ENCODE measurements at places on chromosomes 6 and 20.

DNA sequence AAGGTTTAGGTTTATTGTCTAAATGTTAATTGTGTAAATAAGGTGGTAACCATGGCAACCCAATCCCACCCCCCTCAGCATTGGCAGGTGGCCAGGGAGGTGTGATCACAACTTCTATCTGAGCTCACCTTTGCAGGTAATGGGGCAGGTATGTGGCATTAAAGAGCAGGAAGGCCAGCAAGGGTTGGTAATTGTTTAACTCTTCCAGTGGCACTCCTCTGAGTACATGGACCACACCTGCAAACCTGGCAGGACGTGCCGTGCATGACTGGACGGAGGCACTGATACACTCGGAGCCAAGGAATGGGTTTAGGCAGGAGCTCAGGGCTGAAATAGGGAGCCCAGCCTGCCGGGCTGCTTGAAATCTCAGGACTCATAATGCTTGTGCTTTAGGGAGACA is 107.0 kb upstream of the BMP2 start:
- DNase-seq = no peak

DNA sequence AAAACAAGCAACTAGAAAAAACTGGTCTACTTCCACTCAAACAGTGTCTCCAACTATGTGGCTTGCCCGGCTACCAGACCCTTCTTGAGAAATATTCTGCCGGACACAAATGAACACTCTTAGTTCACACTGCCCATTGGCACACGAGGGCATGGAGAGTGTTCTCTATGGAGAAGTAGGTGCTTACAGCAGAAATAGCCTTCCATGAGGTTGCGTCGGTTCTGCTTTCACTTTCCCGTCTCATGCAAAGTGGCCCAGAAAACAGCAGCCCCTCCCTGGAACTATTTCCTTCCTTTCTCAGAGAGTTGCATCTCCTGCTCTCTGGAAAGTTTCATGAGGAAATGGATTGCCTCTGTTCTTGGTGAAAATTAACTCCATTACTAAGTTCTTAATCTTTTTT is 9.5 kb upstream of the HLA-DOA start:
- no peak for DNase-seq

GRCh38 chr6:159727717-159728445 is 575 bp downstream of the WTAP start:
- DNase-seq = no peak

DNA sequence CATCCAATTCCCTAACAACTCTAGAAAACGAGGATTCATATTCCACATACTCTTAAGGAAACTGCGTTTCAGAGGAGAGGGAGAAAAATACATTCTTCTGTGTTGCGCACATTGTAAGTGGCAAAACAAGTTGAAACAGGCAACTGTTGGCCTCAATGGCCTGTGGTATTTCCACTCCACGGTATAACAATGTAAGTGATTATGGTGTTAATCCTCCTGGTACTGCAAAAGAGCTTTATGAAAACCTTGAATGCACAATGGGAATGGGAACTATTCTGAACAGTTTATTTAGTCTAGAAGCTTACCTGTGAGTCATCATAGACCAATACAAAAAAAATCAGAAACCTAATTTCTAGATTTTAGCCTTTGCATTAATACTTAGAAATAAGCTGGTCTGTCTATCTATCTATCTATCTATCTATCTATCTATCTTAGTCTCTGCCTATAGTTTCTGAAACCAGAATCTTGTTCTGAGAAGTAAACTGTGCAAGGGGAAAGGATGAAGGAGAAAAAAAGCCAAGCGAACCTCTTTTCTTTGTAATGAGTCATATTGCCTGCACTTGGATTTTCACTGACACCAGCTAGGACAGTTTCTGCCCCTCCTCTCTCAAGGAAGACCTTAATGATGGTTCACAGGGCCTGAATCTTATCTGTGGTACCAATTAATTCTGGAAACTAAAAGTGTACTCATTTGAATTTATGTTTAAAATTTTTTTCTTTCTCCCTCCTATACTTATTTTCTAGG is 101.5 kb downstream of the RNF144B start:
- no peak for DNase-seq

- DNase-seq = no peak
These were observed 17.8 kb downstream of the TOMM34 start for GRCh38 chr20:44942264-44942973.

DNA sequence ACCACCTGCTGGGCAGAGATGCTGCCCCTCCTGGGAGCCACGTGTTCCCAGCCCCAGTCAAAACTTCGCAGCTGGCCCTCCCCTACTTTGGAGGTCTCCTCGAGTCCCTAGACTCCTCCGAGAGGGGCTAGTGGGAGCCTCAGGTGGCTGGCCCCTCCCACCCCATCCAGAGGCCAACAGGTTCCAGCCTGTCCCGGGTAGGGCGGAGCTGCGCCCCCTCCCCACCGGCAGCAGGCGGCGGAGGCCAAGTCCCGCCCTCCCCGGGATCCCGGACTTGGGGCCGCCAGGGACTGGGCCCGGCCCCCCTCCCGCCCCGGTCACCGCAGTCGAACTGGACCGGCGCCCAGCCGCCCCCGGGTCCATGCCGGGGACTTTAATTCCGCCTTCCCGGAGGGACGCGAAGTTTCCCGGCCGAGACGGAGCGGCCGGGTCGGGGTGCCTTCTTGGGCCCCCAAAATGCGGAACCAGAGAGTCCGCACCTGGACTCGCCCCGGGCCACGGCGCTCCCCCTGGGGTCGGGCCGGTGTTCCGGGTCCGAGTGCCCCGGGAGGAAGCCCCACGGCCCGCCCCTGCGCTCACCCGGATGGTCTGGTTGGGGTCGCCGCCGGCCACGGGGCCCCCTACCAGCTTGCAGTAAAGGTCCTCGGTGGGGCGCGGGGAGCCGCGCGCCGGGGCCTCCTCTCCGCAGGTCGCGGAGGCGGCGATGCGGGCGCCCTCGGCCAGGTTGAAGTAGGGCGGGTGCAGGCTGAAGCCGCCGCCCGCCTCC is 559 bp downstream of the LAMA5 start:
- no peak for DNase-seq

DNA sequence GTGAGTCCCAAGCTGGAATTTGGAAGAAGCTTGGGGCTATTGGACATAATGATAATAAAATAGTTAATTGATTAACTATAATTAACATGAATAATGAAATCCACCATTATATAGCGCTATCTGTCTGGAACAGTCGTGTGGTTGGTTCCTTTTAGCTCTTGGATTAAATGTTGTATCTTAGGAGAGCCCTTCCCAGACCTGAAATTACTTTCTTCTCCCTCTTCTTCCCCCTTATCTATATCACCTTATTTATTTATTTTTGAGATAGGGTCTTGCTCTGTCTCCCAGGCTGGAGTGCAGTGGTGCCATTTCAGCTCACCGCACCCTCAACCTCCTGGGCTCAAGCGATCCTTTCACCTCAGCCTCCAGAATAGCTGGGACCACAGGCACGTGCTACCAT is 64.6 kb downstream of the NCOA3 start:
- DNase-seq = no peak

DNA sequence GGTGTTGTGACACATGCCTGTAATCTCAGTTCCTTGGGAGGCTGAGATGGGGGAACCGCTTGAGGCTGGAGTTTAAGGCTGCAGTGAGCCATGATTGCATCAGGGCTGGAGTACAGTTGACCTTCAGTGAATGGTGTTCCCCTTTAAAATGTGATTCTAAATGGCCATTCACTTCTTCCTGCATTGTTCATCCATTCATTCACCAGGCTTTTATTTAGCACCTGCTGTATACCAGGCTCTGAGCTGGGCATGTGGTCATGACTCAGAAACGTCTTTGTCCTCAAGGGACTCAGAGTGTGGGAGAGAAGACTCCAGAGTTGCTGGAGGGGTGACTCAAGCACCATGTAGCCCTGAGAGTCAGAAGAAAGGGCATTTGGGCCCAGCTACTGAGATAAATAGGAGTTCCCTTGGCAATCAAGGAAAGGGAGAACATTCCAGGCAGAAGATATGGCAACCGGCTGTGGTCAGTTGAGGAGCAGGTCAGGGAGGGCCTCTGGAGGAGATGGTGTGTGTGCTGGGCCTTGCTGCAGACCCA is 101.1 kb downstream of the DLGAP4 start:
- no peak for DNase-seq

GRCh38 chr6:35640017-35640664 is 48.6 kb downstream of the FKBP5 start:
- DNase-seq = no peak

- DNase-seq = no peak
These were observed 575.7 kb upstream of the MARCKS start for GRCh38 chr6:113281431-113281830.

DNA sequence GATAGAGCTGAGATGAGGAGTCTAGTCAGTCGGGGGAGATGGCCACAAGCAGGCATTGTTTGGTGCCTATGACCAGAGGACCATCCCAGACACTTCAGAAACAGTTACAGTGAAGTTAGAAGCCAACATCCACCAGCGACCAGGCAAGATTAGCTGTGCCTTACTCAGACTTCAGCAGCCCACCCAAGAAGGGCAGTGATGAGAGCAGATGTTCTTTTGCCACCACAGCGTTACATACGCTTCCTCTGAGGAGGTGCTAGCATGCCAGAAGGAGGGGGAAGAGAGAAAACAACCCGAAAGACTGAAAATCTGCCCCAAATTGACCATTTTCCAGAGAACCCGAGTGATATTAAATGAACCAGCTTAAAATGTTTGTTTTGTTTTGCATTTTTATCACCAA is 186.8 kb downstream of the PRL start:
- no peak for DNase-seq

- DNase-seq = no peak
These were observed 2.0 kb upstream of the TAF4 start for GRCh38 chr20:62067547-62068260.

DNA sequence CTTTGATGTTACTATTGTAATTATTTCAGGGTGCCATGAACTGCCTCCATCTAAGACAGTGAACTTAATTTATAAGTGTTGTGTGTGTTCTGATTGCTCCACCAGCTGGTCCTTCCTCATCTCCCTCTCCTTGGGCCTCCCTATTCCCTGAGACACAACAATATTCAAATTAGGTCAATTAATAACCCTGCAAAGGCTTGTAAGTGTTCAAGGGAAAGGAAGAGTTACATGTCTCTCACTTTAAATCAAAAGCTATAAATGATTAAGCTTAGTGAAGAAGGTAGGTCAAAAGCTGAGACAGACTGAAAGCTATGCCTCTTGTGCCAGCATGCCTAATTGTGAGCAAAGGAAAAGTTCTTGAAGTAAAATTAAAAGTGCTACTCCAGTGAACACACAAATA is 35.5 kb upstream of the TMEM217 start:
- DNase-seq = no peak

GRCh38 chr6:161367472-161367871 is 93.6 kb upstream of the AGPAT4 start:
- DNase-seq = no peak

DNA sequence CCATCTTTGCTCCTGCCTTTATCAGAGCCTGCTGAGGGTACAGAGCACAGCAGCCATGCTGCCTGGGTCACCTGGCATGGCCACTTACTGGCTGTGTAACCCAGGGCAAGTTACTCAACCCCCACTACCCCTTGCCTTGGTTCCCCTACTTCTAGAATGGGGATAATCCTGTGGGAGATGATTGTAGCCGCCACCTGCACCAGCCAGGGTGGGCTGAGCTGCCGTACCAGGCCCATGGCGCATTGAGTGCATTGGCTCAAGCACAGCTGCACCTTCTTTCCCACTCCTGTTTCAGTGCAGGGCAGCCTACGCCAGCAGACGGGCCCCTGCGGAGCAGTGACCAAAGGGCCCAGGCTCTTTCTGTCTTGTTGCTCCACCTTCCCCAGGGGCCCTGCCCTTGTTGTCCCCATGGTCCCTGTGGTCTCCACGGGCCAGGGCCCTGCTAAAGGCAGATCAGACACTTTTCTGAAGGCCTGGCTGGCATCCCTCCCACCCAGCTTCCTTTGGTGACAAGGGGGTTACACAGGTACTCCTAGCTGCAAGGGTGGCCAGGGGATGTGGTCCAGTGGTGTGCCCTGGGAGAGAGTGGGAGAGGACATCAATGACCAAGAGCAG is 159.4 kb upstream of the MLN start:
- DNase-seq = no peak

- no peak for DNase-seq
These were observed 44.4 kb downstream of the PACSIN1 start for GRCh38 chr6:34510299-34510698.

DNA sequence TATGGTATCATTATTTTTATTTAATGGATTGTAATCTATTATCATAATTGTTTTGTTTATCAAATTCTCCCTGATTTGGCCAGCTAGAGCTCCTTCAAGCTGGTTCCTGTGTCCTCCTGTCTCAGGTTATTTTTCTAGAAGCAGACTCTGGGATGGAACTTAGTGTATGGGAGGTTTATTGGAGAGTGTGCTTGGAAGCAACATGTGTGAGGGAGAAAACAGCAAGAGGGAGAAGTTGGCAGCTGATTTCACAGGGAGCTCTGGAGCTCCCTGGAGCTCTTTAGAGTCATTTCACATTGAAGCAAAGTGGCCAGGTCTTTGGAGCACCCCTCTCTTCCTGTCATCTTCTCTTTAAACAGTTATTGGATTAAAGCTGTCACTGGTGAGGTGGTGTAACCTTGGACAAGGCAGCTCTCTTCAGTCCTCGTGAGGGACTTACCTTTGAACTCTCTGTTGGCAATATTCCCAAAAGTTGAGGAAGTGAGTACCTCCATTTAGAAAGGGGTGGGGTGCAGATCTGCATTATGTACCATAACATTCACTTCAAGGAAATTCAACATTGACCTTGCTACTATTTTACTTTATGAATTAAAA is 103.6 kb downstream of the PHF3 start:
- DNase-seq = no peak

DNA sequence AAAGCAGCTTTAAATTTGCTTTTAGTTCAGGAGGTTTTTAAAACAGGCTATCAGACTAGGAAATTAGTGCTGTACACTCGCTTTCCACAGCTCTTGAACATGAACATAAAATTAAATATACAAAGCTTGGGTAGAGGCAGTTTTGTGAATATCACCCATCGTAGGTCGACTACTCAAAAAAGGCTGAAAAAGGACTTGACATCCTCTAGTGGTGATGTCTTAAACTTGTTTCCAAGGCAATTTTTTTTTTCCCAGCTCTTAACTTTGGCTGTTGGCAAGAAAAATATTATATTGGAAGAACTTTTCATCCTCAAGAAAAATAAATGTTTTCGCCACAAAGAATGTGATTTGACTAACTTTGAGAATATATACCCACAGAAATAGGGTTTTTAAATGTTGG is 2.9 kb downstream of the MAP7 start:
- no peak for DNase-seq

Measured in iPS DF 6.9 (cell line).